Upper lobe of right lung (tissue), 1 donor: ENCODE measurements at places on chromosomes 7 and 10. TPM values are rescaled to one million over a fixed set of nuclear protein-coding genes. Genes with fewer than 3 reads are reported as not detected.
A peak's percentile ranks its signal among the peaks of the same experiment; 100 is the strongest.

Gene MMD2
- total RNA-seq: not detected

Gene MORN4
- 3.8 TPM for total RNA-seq

Gene STMP1
- total RNA-seq: 23.4 TPM

Gene C10orf120
- not detected for total RNA-seq

Gene AUTS2
- 56.0 TPM for total RNA-seq

Gene CASTOR2
- total RNA-seq: 11.9 TPM

Gene FGFBP3
- total RNA-seq: 0.81 TPM

Gene ZNF92
- total RNA-seq: 7.6 TPM

Gene SDK1
- 10.4 TPM for total RNA-seq

Gene EPO
- not detected for total RNA-seq

Gene GRB10
- 58.6 TPM for total RNA-seq

Gene ZC3HAV1
- 36.0 TPM for total RNA-seq

Gene C7orf57
- total RNA-seq: not detected

Gene RHBDD2
- 68.6 TPM for total RNA-seq

Gene PON3
- 36.4 TPM for total RNA-seq

Gene GLCCI1
- 45.1 TPM for total RNA-seq

DNA sequence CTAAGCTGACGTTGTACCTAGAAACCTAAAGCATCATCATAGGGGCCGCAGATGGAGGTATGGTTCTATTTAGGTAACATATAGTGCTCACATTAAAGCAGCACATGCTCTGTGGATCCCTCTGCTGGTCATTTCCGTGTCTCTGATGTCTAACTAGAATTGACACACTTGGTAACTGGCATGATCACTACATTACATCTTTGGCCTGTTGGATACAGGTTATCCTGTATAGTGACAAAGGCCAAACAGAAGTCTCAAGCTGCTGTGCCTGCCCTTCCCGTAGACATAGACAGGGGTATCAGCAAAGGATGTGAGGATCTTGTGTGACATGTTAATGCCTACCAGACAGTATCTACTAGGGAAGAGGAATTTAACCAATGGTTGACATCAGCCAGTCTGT lies 51.2 kb downstream of the KIF5B start:
- H3K36me3 ChIP-seq: peaks cover 24% of the 10 kb centered on the region
- no peaks in the 10 kb centered on the region for H3K4me1 ChIP-seq
- H3K27ac ChIP-seq: no peak overlapping the region
- DNase-seq: no peak
- no peaks in the 10 kb centered on the region for H3K27me3 ChIP-seq

GRCh38 chr7:8178353-8178752 lies 83.6 kb downstream of the ICA1 start:
- DNase-seq: no peak
- no peaks in the 10 kb centered on the region for H3K36me3 ChIP-seq
- H3K4me3 ChIP-seq: no peak overlapping the region
- H3K27me3 ChIP-seq: no peaks in the 10 kb centered on the region
- no peak overlapping the region for H3K27ac ChIP-seq

GRCh38 chr10:62189131-62189530 lies 79.5 kb downstream of the RTKN2 start:
- H3K4me3 ChIP-seq: no peak overlapping the region
- no peaks in the 10 kb centered on the region for H3K4me1 ChIP-seq
- no peaks in the 10 kb centered on the region for H3K27me3 ChIP-seq
- no peaks in the 10 kb centered on the region for H3K36me3 ChIP-seq

DNA sequence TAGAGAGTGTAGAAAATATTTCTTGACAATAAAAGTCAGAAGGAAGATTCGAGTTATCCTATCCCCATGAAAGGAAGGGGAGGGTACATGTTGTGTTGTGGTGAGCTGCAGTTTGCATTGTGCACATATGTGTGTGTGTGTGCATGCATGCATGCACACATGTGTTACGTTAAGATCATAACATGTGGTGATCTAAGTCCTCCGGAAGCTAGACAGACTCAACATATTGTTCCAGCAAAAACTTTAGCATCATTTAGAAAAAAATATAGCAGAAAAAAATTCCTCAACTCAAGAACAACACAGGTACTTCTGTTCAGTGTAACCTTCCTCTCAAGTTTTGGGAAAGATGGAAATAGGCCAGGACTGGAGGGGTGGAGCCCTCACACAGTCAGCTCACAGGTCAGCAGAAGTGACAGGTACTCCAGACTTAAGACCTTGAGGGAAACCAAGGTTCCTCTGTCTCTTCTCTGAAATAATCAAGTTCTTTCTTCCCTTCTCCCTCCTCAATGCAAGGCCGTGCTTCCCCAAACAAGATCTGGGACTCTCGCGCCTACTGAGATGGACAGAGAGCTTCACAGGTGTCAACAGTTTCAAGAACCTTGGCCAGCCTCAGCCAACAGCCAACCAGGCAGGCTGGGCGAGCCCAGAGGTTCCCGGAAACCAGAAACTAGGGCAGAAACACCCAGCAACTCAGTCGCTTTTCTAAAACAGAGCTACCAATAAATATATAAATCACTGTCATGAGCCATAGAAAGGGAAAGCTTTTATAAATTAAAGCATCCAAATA lies 205.2 kb downstream of the FAM107B start:
- no peaks in the 10 kb centered on the region for H3K27me3 ChIP-seq
- H3K27ac ChIP-seq: peak overlapping the region; percentile 40
- no peaks in the 10 kb centered on the region for H3K36me3 ChIP-seq
- no peak overlapping the region for H3K4me3 ChIP-seq

DNA sequence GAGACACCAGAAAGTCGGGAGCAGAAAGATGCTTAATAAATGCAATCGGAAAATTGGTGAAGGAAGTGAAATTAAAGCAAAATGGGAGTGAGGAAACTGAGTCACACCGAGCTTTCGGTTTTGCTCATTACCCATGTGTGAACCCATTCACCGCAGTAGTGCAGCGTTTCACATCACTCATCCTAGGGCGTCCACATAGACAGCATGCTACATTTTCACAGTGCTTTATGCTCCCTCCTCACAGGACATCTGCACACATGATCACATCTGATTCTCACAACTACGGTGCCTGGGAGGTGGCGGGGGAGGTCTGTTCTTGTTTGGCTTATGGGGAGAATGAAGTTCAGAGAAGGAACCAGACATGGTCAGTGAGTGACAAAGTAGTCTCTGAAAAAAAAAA lies 36.6 kb upstream of the ATP6V0A4 start:
- H3K27me3 ChIP-seq: no peaks in the 10 kb centered on the region
- no peak overlapping the region for H3K27ac ChIP-seq
- H3K4me1 ChIP-seq: peaks cover 7% of the 10 kb centered on the region
- no peak for DNase-seq

DNA sequence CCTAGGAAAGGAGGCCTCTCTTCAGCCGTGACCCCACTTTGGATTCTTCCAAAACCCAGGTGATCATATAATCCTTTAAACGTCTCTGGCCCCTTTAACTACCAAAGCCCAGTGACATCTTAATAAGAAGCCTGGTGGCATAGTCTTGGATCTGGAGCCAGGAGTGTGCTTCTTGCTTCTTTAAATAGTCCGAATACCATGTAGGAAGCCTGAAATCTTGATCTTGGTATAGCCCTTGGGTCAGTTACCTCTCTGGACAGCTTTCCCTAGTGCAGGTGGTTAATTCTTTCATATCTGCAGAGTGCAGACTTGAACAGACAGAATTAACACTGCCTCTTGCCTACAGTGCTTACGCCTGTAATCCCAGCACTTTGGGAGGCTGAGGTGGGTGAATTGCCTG lies 138.6 kb upstream of the EFCAB10 start:
- no peak overlapping the region for H3K27ac ChIP-seq
- no peaks in the 10 kb centered on the region for H3K4me1 ChIP-seq
- H3K36me3 ChIP-seq: no peaks in the 10 kb centered on the region
- DNase-seq: no peak
- H3K4me3 ChIP-seq: no peak overlapping the region
- H3K27me3 ChIP-seq: no peaks in the 10 kb centered on the region

GRCh38 chr7:65832281-65832680 lies 40.6 kb upstream of the VKORC1L1 start:
- H3K27ac ChIP-seq: no peak overlapping the region
- no peaks in the 10 kb centered on the region for H3K27me3 ChIP-seq
- H3K36me3 ChIP-seq: no peaks in the 10 kb centered on the region
- no peak overlapping the region for H3K4me3 ChIP-seq

DNA sequence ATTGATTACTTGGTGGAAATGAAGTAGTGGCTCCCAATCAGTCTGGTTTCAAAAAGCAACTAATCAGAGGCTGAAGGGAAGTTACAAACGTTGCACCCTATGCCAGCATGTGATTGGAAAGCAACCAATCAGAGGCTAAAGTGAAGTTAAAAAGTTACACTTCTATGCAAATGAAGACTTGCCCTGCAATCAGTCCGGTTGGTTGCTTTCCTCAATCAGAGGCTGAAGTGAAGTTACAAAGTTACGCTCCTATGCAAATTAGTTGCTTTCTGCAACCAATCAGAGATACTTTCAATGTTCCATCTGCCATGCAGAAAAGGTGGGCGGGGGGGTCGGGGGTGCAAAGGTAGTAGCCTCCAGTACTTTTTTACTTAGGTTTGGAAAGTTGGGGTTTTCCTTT lies 1077.1 kb downstream of the TYW1 start:
- no peaks in the 10 kb centered on the region for H3K36me3 ChIP-seq
- no peaks in the 10 kb centered on the region for H3K27me3 ChIP-seq
- no peak for DNase-seq
- no peaks in the 10 kb centered on the region for H3K4me1 ChIP-seq
- H3K27ac ChIP-seq: no peak overlapping the region

DNA sequence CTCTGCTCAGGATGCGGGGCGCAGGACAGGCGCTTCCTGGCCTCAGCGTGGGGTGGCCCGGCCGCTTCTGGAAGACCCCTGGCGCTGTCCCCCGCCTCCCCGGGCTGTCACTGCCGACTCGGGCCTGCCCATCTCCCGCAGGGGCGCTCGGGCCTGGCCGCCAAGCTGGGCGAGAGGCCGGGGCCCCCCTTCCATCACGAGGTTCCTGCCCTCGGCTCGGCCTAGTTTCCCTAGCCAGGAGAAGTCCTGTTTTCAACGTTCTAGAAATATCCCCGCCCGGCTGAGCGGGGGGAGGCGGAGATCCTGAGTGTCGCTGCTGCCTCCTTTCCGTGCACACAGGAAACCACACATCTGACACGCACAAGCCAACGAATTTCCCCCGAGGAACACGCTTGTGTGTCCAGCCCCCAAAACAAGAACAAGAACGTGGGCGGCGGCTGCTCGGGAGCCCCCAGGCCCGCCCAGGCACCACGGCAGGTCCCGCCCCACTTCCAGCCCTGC lies 33.7 kb downstream of the AP5Z1 start:
- H3K4me3 ChIP-seq: no peak overlapping the region
- no peak for DNase-seq
- no peaks in the 10 kb centered on the region for H3K27me3 ChIP-seq

DNA sequence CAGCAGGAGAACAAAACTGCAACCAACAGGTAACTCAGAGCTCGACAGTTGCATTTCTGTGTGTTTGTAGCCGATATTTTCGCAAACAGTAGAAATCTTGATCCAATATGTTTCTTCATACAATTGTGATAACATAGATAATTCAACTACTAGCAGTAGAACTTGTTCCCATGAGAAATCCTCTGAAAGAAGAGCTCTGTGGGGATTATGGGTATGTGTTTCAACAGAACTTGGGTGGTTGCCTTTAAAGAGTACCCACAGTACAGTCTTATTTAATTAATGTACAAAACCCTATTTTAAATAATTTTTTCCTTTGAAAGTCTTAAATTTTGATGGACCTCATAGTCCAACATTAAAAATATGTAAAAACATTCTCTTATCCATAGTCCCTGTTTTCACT lies 266.1 kb downstream of the PARD3 start:
- no peaks in the 10 kb centered on the region for H3K27me3 ChIP-seq
- no peak for DNase-seq

GRCh38 chr7:93310346-93310745 lies 78.2 kb downstream of the VPS50 start:
- no peaks in the 10 kb centered on the region for H3K4me1 ChIP-seq
- H3K4me3 ChIP-seq: no peak overlapping the region
- H3K36me3 ChIP-seq: peaks cover 42% of the 10 kb centered on the region
- no peak for DNase-seq

- peak; percentile 29 for DNase-seq
- H3K27ac ChIP-seq: peak overlapping the region; percentile 65
- H3K36me3 ChIP-seq: no peaks in the 10 kb centered on the region
- peaks cover 7% of the 10 kb centered on the region for H3K4me1 ChIP-seq
- H3K27me3 ChIP-seq: no peaks in the 10 kb centered on the region
- H3K4me3 ChIP-seq: no peak overlapping the region
Observed at GRCh38 chr10:70662362-70663220, 9.7 kb upstream of the ADAMTS14 start.

GRCh38 chr7:99112097-99112496 lies 31.8 kb downstream of the SMURF1 start:
- no peaks in the 10 kb centered on the region for H3K27me3 ChIP-seq
- H3K4me1 ChIP-seq: peaks cover 52% of the 10 kb centered on the region

GRCh38 chr10:97607095-97607636 lies 17.6 kb downstream of the C10orf62 start:
- no peaks in the 10 kb centered on the region for H3K4me1 ChIP-seq
- DNase-seq: no peak
- no peak overlapping the region for H3K4me3 ChIP-seq
- H3K36me3 ChIP-seq: no peaks in the 10 kb centered on the region
- no peaks in the 10 kb centered on the region for H3K27me3 ChIP-seq

- H3K4me1 ChIP-seq: peaks cover 5% of the 10 kb centered on the region
- no peak for DNase-seq
- no peaks in the 10 kb centered on the region for H3K27me3 ChIP-seq
- no peak overlapping the region for H3K27ac ChIP-seq
- no peaks in the 10 kb centered on the region for H3K36me3 ChIP-seq
Observed at GRCh38 chr10:32379950-32380551, 33.1 kb upstream of the EPC1 start.

- DNase-seq: no peak
- H3K4me3 ChIP-seq: no peak overlapping the region
- no peaks in the 10 kb centered on the region for H3K36me3 ChIP-seq
- H3K4me1 ChIP-seq: no peaks in the 10 kb centered on the region
Observed at GRCh38 chr10:100775386-100775785, 30.0 kb downstream of the PAX2 start.

DNA sequence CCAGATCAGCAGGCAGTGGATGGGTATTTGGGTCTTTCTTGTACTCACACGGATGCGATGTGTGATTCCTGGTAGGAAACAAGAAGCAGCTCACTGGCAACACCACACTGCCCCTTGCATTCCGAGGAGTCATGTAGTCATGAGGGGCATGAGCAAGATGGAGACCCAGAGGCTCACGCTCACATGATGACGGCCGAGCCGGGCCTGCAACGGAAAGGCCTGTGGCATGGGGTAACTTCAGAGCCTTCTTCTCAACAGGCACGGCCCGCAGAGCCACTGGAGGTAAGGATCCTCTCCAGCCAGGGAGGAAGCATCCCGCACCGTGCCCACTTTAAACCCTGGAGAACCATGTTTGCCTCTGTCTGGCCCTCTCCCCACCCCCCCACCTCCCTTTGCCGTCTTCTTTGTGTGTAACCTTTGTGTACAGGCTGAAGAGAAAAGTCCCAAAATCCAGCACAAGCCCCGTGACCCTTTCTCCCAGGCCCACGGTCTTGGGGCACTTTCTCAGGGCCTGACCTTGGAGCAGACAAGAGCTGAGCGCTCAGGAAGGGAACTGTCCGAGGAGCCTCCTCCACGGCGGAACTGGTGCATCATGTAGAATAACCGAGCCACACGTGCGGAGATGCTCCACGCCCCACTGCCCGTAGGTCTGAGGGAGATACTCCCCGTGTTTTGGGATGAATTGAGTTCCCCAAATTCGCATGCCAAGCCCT lies 516.4 kb downstream of the DNAJB6 start:
- no peak for DNase-seq
- H3K27ac ChIP-seq: no peak overlapping the region
- H3K36me3 ChIP-seq: no peaks in the 10 kb centered on the region
- peaks cover 4% of the 10 kb centered on the region for H3K4me1 ChIP-seq

- peak overlapping the region; percentile 44 for H3K27ac ChIP-seq
- no peaks in the 10 kb centered on the region for H3K36me3 ChIP-seq
- H3K4me3 ChIP-seq: no peak overlapping the region
- H3K27me3 ChIP-seq: no peaks in the 10 kb centered on the region
- peaks cover 5% of the 10 kb centered on the region for H3K4me1 ChIP-seq
- no peak for DNase-seq
Observed at GRCh38 chr7:86991093-86991769, 68.2 kb downstream of the ELAPOR2 start.
